ENCODE measurements at places on chromosomes 6 and 20. TPM values are rescaled to one million over a fixed set of nuclear protein-coding genes. Genes with fewer than 3 reads are reported as not detected.

The EYA4 gene
- total RNA-seq: 1.3 TPM

The LY6G6D gene
- not detected for total RNA-seq

The TMEM151B gene
- 0.09 TPM for total RNA-seq

The CPNE5 gene
- total RNA-seq: 0.29 TPM

DNA sequence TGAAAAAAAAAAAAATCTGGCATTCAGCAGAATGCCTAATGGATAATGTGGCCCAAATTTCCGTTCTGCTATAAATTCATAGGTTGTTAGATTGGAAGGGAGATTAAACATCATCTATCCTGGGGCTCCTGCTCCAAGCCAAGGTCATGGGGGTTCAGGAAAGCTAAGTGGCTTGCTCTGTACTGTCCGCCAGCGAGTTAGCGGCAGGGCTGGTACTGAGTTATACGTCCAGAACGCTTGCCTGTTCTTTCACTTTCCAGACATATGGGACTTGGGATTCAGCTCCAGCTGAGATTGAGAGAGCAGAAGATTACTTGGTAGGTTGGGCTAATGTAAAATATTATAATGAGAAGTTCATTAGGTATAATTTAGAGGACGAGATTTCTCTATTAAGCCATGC lies 858 bp downstream of the RWDD1 start:
- peak; percentile 23 for DNase-seq

DNA sequence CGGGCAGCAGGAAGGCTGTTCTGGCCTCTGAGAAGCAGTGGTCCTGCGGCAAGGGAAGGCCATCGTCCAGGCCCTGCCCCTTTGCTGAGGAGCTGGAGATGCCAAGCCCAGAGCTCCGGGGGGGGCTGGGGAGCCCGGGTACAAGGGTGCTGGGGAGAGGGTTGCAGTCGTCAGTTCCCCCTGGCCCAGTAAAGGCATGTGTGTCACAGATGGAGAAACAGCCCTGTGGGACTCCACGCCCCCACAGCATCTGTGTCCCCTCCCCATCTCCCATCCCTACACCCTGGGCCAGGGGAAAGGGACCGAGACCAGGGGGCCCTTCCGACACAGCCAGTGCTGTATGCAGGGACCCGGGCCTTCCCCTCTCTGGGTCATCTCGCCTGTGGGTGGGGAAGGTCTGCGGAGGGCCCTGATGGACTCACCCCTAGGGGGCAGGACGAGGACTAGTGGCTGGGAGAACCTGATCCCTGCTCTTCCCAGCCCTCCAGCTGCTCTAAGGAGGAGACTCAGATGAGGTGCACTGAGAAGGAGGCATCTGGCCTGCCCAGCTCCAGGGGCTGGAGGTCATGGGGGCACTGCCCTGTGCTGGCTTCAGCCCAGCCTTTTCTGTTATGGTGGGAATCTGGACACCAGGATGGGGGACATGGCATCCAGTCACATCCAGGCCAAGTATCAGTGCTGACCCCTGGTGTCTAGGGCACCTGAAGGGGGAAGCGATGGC lies 609 bp downstream of the MYL9 start:
- DNase-seq: no peak

DNA sequence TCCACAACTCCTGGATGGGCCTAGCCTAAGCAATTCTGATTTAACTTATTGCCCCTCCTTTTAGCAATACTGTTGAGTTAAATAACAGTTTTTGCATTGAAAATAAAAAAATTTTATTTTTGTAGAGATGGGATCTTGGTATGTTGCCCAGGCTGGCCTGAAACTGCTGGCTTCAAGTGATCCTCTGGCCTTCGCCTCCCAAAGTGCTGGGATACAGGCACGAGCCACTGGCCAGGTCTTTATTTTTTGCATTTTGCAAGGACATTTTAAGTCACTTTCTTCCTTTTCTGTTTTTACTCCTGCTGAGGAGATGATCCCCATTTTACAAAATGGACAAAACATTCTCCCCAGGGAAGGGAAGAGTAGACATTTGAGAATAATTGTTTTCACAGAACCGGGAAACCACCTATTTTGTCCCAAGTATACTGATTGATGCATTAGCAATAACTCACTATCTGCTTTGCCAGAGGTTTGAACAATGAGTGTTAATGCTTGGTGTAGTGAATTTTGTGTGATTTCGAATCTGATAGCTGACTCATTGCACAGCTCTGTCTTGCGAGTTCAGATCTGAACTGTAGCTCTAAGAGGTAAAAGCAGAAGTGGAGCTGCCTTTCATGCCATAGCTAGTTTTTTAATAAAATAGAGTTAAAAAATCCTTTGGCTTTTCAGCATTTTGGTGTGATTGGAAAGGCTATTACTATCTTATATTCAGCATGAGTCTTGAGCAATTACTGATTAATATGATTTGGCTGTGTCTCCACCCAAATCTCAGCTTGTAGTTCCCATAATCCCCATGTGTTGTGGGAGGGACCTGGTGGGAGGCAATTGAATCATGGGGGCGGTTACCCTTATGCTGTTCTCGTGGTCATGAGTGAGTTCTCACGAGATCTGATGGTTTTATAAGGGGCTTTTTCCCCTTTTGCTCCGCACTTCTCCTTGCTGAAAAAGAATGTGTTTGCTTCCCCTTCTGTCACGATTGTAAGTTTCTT lies 20.9 kb downstream of the IGF2R start:
- peak; percentile 75 for DNase-seq

- DNase-seq: no peak
These were observed 9.0 kb upstream of the UST start for GRCh38 chr6:148737806-148738205.

DNA sequence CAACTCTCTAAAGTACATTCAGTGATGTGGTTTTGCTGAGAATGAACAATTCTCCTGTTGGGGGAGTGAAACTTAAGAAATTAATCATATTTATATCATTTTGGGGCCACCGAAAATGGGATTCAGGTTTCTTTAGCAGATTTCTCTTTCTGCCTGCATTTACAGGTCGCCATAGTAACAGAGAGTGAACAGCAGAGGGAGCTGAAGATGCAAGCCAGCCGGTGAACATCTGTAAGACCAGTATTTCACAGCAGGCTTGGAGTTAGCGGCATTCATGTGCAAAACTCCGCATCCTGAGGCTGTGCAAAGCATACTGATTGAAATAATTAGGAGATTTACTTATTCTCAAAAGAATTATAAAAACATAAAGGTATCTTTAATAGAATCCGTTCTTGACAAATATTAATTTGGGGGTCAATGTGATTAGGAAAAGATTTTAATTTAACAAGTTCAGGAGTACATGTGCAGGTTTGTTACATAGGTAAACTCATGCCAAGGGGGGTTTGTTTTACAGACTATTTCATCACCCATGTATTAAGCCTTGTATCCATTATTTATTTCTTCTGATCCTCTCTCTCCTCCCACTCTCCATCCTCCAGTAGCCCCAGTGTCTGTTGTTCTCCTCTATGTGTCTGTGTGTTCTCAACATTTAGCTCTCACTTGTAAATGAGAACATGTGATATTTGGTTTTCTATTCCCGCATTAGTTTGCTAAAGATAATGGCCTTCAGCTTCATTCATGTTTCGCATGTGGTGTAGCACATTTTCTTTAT lies 17.8 kb upstream of the HSF2 start:
- peak; percentile 55 for DNase-seq

- DNase-seq: no peak
These were observed 188.1 kb downstream of the MOXD1 start for GRCh38 chr6:132213191-132213590.

DNA sequence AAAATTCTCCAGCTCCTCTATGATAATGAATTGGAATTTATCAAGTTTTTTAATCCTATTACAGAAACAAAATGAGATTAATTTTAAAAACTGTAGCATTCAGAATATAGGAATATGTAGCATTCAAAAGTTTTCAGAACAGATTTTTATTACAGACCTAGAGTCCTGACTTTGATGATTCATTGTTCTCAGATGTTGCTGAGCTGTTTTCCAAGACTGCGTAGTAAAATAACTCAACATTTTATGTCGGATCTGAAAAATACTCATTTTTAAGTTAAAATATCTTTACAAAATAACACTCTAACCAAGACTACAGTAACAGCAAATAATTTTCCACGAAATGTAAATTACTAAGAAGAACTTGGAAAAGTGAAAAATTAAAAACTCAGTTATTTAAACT lies 67.1 kb downstream of the SYCP2 start:
- DNase-seq: no peak

GRCh38 chr20:10350188-10350842 lies 83.7 kb downstream of the MKKS start:
- no peak for DNase-seq

Measured in astrocyte (in vitro differentiated cells and primary cell).